Activated T-cell treated with anti-CD3 and anti-CD28 coated beads, Interleukin-2, amount 50 U/mL, for 72 hours (primary cell): ENCODE measurements at places on chromosomes 7 and 10. TPM values are rescaled to one million over a fixed set of nuclear protein-coding genes. Genes with fewer than 3 reads are reported as not detected.

DNA sequence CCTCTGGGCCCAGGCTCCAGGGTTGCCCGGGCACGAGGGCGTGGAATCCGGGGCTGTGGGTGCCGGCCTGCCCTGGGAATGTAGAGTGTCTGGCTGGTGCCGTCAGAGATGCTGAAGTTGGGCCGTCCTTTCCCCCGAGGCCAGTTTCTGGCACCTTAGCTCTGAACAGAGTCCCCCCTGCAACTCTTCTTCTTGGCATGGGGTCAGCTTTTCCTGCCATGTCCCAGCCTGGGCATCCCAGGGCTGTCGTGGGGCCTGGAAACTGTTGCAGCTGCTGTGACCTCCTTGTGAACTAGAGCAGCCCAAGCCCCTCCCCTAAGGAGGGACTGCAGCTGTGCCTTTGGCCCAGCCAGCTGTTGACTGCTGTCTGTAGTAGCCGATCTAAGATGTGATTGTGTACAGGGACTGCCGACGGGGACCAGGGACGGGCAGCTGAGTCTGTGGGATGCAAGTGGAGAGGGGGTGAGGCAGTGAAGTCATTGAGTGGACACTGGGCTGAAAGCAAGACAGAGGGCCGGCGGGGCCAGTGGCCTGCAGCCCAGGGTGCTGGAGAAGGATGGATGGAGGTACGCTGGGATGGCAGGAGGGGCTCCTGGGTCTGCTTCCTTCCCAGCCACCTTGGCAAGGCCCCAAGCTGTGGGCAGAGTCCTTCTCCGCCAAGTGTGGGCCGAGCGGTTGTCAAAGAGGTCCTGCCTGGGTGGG is 35.8 kb downstream of the GBX1 start:
- no peak for DNase-seq

PPP1R17 gene
- total RNA-seq = not detected

DNA sequence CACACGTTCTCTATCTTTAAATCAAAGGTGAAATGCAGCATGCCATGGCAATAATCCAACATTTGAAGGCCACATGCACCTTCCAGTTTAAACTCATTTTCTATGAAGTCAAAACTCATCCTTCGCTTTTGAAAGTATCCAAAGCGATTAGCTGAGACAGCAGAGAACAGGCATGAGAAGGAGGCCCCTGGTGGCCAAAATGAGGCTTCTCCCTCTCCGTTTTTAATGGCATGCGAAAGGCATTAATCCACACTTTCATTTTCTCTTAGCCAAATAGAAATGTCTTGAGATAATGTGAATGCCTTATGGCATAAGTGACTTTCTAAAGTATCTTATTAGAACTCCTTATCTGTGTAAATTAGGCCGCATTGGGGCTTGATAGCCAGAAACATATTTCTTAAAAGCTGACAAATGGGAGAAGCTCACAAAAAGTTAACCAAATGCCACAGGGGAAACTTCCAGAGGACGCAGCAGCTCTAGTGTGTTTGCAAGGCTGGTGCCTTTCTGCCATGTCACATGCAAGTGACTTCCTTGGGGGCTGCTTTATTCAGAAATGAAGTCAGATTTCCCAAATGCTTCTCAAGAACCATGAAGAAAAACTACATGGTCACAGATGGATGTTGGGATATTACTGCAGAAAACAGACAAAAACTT is 1189.6 kb downstream of the SORCS1 start:
- DNase-seq = no peak

- DNase-seq = no peak
Observed at GRCh38 chr7:39754326-39755120, 131.2 kb downstream of the RALA start.

- no peak for DNase-seq
Observed at GRCh38 chr7:135704698-135705097, 23.3 kb downstream of the SLC13A4 start.

CCL26 gene
- total RNA-seq = not detected

DNA sequence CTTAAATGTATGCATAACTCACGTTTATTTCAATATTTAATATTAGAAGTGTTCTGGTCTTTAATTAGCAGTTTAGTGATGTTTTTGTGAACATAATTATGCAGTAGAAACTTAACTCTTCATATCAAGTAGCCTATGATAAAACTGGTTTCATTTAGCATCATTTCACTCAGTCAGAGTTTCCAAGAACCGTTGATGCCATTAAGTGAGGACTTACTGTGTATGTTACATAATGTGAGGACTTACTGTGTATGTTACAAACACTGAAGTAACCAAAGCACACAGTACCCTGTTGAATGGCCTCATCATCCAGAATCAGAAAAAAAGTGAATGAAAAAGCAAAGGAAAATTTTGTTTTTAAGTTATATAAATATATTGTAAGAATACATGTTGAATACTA is 32.9 kb upstream of the PBLD start:
- no peak for DNase-seq

SLC29A4 gene
- 0.48 TPM for total RNA-seq

- no peak for DNase-seq
Observed at GRCh38 chr7:4159154-4159501, 523.0 kb upstream of the FOXK1 start.

DNA sequence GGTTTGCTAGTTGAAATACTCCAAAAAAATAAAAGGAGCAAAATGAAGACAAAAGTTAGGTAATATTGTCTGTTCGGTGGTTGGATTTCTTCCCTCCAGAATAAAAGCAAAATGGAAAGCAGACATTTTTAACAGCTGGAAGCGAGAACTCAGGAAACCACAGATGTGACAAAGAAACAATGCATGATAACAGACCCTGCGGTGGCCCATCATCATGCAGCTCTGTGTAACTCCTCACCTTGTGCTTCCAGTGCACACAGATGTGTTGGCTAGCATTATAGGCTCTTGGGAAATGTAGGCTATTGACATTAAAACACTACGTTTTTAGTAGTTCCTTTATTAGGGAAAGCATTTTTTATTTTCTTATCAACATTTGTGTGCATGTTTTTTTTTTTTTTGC is 53.9 kb upstream of the ARL4A start:
- no peak for DNase-seq
